ENCODE measurements at places on chromosomes 2 and 18.

DNA sequence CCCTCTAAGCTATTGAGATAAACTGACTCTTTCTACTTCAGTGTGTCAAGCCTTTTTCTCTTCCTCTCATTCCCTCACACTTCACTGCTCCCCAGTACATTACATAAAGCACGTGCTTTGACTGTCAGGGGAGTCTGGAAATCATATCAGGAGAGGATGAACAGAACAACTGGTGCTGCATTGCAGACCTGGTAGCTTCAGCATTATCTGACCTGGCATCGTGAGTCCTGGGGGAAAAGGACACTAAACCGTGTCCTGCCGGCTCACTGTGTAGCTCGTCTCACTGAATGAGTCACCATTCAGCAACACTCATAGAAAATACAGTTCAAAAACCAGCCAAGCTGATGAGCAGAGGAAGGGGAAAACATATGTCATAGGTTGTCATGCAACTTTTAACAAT is 108.5 kb upstream of the UNC80 start:
- no peak for DNase-seq

- DNase-seq, result no peak
These were observed 121.4 kb upstream of the CCDC195 start for GRCh38 chr2:224837558-224837957.

DNA sequence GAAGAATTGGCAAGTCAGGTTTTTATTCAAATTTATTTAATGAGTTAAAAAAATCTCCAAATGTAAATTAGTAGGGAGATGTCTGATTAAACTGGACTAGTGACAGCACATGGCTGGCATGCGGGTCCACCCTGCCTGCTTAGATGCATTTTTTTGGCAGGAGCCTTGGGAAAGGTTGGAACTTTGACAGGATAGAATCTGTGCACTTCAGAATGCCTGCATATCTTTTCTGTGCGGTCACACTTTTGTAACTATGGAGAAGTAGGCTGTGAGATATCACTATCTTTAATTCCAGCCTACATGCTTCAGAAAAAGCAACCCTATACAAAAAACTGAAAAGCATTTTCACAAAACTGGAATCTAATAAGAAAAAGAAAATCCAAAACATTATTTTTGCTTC is 317.8 kb downstream of the MBD2 start:
- DNase-seq, result no peak

GRCh38 chr2:197152451-197153228 is 157.9 kb downstream of the ANKRD44 start:
- no peak for DNase-seq

DNA sequence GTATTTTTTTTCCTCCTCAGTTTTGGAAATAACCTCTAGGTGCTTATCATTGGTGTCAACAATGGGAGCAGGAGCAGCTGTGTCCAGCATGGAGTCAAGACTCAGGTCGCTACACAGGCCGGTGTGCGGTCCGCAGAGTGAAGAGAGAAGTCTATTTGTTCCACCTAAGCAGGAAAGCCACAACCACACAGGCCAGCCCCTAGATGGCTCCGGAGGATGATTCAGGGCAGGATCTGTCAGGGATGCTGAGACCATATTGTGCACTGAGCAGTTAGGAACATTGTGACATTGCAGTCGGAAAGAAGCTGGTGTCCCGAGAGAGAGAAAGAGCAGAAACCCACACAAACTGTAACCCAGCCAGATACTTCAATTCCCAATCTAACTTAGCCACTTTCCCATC is 136.9 kb downstream of the GAREM1 start:
- DNase-seq, result no peak

- DNase-seq, result no peak
These were observed 42.0 kb downstream of the CCDC148 start for GRCh38 chr2:158414538-158414937.
